NCI-H748 treated with DMSO at 0.1 percent for 48 hours (cell line): ENCODE measurements at places on chromosomes 7 and 10.

DNA sequence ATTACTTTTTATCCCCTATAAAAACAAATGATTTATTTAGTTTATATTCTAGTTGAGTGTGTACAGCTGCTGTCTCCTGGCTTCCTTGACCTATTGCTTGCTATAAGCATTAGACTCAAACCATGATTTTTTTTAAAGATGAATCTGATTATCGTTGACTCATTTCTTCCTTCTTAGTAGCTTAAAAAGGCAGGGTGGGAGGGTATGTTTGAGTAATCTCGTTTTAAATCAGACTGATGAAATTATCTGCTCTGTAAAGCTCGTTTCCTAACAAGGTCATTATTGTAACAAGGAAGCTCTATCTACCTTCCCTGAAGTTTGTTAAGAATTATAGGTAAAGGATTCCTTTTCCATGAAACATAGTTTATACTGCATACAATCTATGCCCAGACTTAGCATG, 276.3 kb upstream of the KCND2 start:
- DNase-seq = no peak

DNA sequence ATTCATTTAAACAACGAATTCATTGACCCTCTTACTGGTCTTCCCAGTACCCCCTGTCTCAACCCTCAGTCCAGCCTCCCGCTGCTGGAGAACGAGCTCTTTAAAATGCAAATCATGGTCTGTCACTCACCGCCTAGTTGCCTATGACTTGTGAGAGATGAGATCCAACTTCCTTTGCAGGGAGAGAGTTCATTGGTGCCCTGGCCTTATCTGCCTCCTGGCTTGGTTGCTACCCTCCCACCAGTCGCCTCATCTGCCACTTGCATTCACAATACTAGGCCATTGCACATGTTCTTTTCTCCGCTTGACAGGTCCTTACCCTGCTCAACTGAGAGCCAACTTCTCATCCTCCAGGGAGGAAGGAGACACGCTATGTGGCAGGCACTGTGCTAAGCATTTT, 54.0 kb upstream of the MXI1 start:
- no peak for DNase-seq

DNA sequence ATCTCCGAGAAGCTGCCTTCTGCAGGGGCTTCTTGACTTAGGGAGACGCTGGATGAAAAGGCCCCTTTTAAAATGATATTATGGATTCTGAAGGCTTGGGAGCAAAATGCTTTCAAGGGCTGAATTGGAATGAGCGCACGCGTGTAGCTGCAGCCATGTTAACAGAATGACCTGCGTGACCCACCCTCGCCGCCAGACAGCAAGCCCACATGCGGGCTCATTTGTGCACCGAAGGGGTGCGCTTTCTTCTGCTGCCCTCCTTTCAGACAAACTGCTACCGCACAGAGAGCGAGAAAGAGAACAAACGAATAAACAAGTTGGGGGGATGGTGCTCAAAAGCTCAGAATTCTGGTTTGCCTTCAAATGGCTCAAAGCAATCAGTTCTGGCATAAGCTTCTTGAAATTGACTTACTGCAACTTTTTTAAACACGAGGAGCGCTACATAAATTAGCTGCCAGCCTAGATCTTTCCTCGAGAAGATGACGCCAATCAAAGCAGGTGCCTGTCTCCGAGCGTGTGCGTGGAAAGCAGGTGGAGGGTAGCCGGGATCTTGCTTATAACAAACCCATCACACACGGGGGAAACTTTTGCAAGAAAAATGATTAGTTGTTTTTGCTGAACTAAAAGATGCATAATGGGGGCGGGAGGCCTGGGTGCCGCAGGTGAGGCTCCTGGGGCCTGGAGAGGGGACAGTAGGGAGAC, 268.4 kb downstream of the MAD1L1 start:
- no peak for DNase-seq

DNA sequence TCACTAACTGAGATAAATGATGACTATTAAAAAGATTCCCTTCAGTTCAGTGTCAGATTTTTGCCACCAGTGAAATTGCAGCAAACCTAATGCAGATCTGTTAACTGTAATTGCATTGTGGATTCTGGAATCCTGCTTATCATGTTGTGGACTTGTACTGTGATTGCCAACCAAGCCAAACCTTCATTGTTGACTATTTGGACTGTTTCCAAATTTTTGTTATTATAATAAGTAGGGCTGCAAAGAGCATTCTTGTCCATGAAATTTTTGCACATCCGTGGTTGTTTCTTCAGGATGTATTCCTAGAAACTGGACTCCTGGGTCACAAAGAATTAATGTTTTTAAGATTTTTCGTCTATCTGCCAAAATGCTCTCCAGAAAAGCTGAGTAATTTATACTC, 281.6 kb upstream of the ZMIZ1 start:
- no peak for DNase-seq

- no peak for DNase-seq
Measured at GRCh38 chr10:50635286-50635685, 11.5 kb upstream of the SGMS1 start.
